Astrocyte (in vitro differentiated cells and primary cell): ENCODE measurements at places on chromosomes 13 and 19. TPM values are rescaled to one million over a fixed set of nuclear protein-coding genes. Genes with fewer than 3 reads are reported as not detected.

DNA sequence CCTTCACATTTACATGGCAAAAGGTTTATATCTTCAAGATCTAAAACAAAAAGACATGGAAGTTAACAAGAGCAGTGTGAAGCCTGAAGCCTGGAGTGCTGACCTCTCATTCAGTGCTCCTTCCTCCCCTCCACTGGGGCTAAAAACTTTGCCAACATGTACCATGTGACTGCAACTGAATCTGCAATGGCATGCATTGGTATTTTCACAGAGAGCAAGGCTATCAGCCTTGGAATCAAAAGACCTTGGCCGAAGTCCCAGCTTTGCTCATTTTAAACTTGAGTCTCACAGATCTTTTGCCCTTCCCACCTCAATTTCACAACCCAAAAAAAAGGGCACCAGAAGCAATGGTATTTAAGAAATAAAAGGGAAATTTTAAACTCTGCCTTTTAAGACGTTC is 325.1 kb downstream of the DCT start:
- H3K27me3 ChIP-seq, result no peaks in the 10 kb centered on the region
- H3K4me3 ChIP-seq, result no peak overlapping the region
- H3K36me3 ChIP-seq, result no peaks in the 10 kb centered on the region
- DNase-seq, result peak; percentile 66
- no peak overlapping the region for H3K27ac ChIP-seq
- no peaks in the 10 kb centered on the region for H3K4me1 ChIP-seq

DNA sequence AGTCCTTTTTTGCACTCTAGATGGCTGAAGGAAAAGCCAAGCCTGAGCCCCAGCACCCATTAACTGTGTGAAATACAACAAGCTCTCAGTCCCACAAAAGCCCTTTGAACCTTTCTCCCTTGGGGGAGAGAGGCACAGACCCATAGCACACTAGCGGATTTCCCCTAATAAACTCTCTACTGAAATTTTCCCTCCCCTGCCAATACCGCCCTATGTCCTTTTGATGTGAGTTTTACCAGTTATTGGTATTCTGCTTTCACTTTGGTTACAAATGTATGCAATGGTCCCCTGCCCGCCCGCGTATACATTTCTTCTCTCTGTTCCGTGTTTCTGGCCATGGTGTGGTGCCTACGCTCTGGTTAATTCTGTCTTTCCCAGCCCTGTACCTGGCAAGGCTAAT is 54.0 kb upstream of the MYO16 start:
- no peak for DNase-seq
- no peaks in the 10 kb centered on the region for H3K27me3 ChIP-seq
- no peak overlapping the region for H3K27ac ChIP-seq
- no peaks in the 10 kb centered on the region for H3K4me1 ChIP-seq
- no peak overlapping the region for H3K4me3 ChIP-seq
- H3K36me3 ChIP-seq, result no peaks in the 10 kb centered on the region

DNA sequence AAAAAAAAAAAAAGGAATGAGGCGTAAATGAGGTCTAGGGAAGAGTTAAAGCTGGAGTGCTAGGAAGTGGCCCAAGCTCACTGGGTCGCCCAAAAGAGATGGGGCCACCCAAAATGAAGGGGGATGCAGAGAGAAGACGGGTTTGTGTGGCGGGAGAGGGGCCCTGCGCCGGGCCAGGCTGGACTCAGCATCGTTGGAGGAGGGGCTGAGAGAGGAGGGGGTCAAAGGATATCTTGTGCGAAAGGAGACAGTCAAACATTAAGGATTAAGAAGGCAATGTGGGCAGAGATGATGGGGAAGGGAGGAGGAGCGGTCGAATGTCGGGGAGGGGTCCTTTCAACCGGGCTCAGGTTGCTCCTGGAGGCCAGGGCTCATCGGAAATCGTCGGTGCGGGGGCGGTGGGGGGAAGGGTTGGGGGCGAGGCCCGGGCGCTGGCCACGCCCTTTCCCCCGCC is 825 bp upstream of the CARM1 start:
- no peaks in the 10 kb centered on the region for H3K27me3 ChIP-seq
- peaks cover 12% of the 10 kb centered on the region for H3K4me1 ChIP-seq
- H3K27ac ChIP-seq, result peak overlapping the region; percentile 48
- no peak for DNase-seq
- peak overlapping the region; percentile 53 for H3K4me3 ChIP-seq

Gene IZUMO2
- total RNA-seq, result not detected in 2 replicates

DNA sequence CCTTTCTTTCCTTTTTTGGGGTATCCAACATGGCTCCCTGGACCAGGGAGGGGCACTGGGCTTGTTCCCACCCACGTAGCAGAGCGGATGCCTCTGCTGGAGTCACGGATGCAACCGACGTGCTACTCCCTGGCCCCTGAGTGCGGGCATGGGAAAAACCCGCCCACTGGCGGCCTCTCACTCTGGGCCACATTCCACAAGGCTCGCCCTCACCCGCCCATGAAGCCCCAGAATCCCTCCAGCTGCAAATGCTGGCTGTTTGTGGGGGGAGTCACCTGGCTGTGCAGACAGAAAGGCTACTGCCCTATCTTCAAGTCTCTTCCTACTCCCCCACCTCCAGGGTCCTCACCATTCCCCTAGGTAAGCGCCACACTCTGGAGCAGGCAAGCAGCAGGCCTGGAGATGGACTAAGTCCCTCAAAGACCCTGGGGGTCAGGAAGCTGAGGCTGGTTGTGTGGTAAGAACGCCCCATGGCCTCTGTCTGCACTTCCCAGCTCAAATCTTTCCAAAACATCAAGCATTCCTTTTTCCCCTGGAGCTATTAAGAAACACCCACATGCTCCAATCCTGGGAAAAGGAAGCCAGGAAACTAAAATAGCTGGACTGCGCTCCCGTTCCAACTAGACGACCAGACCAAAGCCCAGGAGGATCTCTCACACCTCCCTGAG is 17.9 kb upstream of the EPHX3 start:
- H3K4me3 ChIP-seq, result peak overlapping the region; percentile 35
- peak overlapping the region; percentile 99 for H3K27ac ChIP-seq
- H3K27me3 ChIP-seq, result no peaks in the 10 kb centered on the region
- peaks cover 21% of the 10 kb centered on the region for H3K36me3 ChIP-seq
- DNase-seq, result peak; percentile 88

- no peaks in the 10 kb centered on the region for H3K27me3 ChIP-seq
- DNase-seq, result peak; percentile 97
- H3K4me1 ChIP-seq, result peaks cover 34% of the 10 kb centered on the region
- H3K36me3 ChIP-seq, result peaks cover 37% of the 10 kb centered on the region
- peak overlapping the region; percentile 91 for H3K27ac ChIP-seq
Observed at GRCh38 chr19:4694211-4694987, 24.3 kb upstream of the MYDGF start.

GRCh38 chr19:49316284-49316683 is 8.7 kb downstream of the SLC6A16 start:
- H3K27ac ChIP-seq, result no peak overlapping the region
- H3K4me3 ChIP-seq, result no peak overlapping the region
- DNase-seq, result no peak
- H3K4me1 ChIP-seq, result no peaks in the 10 kb centered on the region

- no peaks in the 10 kb centered on the region for H3K4me1 ChIP-seq
- H3K36me3 ChIP-seq, result no peaks in the 10 kb centered on the region
- peaks cover 30% of the 10 kb centered on the region for H3K27me3 ChIP-seq
- H3K27ac ChIP-seq, result no peak overlapping the region
Observed at GRCh38 chr19:8146877-8147581, 2.4 kb downstream of the FBN3 start.

Gene CYP2F1
- total RNA-seq, result not detected in 2 replicates

GRCh38 chr13:80296638-80297037 is 44.3 kb downstream of the SPRY2 start:
- H3K4me3 ChIP-seq, result no peak overlapping the region
- no peak for DNase-seq
- no peaks in the 10 kb centered on the region for H3K27me3 ChIP-seq
- no peaks in the 10 kb centered on the region for H3K4me1 ChIP-seq
- H3K36me3 ChIP-seq, result no peaks in the 10 kb centered on the region

GRCh38 chr13:108137176-108137575 is 78.2 kb downstream of the LIG4 start:
- H3K4me1 ChIP-seq, result no peaks in the 10 kb centered on the region
- H3K4me3 ChIP-seq, result no peak overlapping the region
- H3K36me3 ChIP-seq, result no peaks in the 10 kb centered on the region
- no peaks in the 10 kb centered on the region for H3K27me3 ChIP-seq

- H3K27ac ChIP-seq, result no peak overlapping the region
- peaks cover 28% of the 10 kb centered on the region for H3K36me3 ChIP-seq
- DNase-seq, result no peak
- H3K4me1 ChIP-seq, result no peaks in the 10 kb centered on the region
Observed at GRCh38 chr19:10987571-10988297, 26.9 kb downstream of the SMARCA4 start.

GRCh38 chr19:55578761-55579747 is 1.6 kb downstream of the ZNF579 start:
- no peak overlapping the region for H3K27ac ChIP-seq
- H3K4me1 ChIP-seq, result peaks cover 4% of the 10 kb centered on the region
- H3K4me3 ChIP-seq, result peak overlapping the region; percentile 80

Gene REX1BD
- total RNA-seq, result 47.4 and 54.6 TPM in 2 replicates

Gene ZNF600
- total RNA-seq, result 5.6 and 6.4 TPM in 2 replicates

- peaks cover 16% of the 10 kb centered on the region for H3K27me3 ChIP-seq
- no peaks in the 10 kb centered on the region for H3K36me3 ChIP-seq
- no peak overlapping the region for H3K27ac ChIP-seq
- H3K4me1 ChIP-seq, result peaks cover 3% of the 10 kb centered on the region
Observed at GRCh38 chr19:1064661-1065605, 2.0 kb upstream of the ARHGAP45 start.

GRCh38 chr19:11019262-11019661 is 58.4 kb downstream of the SMARCA4 start:
- H3K27me3 ChIP-seq, result no peaks in the 10 kb centered on the region
- H3K27ac ChIP-seq, result no peak overlapping the region
- no peak overlapping the region for H3K4me3 ChIP-seq

- no peaks in the 10 kb centered on the region for H3K4me1 ChIP-seq
- no peak overlapping the region for H3K4me3 ChIP-seq
- no peak for DNase-seq
- no peak overlapping the region for H3K27ac ChIP-seq
Observed at GRCh38 chr19:1917146-1917545, 11.9 kb downstream of the ADAT3 start.

- no peak for DNase-seq
- no peaks in the 10 kb centered on the region for H3K27me3 ChIP-seq
- no peak overlapping the region for H3K4me3 ChIP-seq
- no peaks in the 10 kb centered on the region for H3K4me1 ChIP-seq
Observed at GRCh38 chr19:34512254-34512822, 30.8 kb downstream of the WTIP start.

GRCh38 chr13:23588666-23589065 is 18.5 kb downstream of the TNFRSF19 start:
- H3K27me3 ChIP-seq, result no peaks in the 10 kb centered on the region
- DNase-seq, result no peak
- no peak overlapping the region for H3K27ac ChIP-seq
- no peaks in the 10 kb centered on the region for H3K4me1 ChIP-seq

- H3K4me1 ChIP-seq, result peaks cover 52% of the 10 kb centered on the region
- H3K27ac ChIP-seq, result peak overlapping the region; percentile 98
- peaks cover 5% of the 10 kb centered on the region for H3K36me3 ChIP-seq
Observed at GRCh38 chr13:23618341-23618740, 48.1 kb downstream of the TNFRSF19 start.

Gene KLF1
- 0.17 TPM in 1 of 2 replicates, not detected in the other for total RNA-seq

GRCh38 chr13:45238945-45239795 is 38.3 kb upstream of the KCTD4 start:
- H3K4me3 ChIP-seq, result no peak overlapping the region
- H3K4me1 ChIP-seq, result peaks cover 35% of the 10 kb centered on the region
- DNase-seq, result peak; percentile 70
- no peak overlapping the region for H3K27ac ChIP-seq

GRCh38 chr19:34348899-34349487 is 16.0 kb upstream of the GPI start:
- H3K4me3 ChIP-seq, result no peak overlapping the region
- DNase-seq, result no peak
- peaks cover 10% of the 10 kb centered on the region for H3K36me3 ChIP-seq
- H3K4me1 ChIP-seq, result no peaks in the 10 kb centered on the region

DNA sequence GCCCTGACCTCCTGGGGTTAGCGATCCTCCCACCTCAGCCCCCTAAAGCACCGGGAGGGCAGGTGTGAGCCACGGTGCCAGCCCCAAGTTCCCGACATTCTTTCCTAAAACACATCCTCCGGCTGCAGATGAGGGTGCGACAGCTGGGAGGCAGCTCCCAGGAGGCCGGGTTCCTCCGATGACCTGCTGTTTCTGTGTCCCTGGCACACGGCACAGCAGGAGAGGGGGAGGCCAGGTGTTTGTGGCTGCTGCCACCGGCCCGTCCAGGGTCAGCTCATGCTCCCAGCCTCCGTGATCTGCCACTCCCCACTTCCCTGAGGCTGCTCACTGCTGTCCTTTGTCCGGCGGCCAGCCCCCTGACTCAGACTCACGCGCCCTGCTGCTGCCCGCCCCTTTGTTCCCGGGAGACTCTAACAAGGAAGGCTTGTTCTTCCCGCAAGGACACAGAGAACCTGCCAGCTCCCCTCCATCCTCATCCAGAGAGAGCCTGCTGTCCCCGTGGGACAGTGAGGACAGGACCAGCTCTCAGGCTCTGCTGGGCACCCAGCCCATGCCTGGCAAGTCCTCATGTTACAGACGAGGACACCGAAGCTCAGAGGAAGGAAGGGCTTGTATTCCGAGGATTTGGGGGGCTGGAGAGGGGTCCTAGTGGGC is 10.6 kb upstream of the MADCAM1 start:
- peak; percentile 9 for DNase-seq
- H3K4me1 ChIP-seq, result peaks cover 15% of the 10 kb centered on the region
- H3K4me3 ChIP-seq, result no peak overlapping the region
- H3K27ac ChIP-seq, result no peak overlapping the region
- no peaks in the 10 kb centered on the region for H3K36me3 ChIP-seq

DNA sequence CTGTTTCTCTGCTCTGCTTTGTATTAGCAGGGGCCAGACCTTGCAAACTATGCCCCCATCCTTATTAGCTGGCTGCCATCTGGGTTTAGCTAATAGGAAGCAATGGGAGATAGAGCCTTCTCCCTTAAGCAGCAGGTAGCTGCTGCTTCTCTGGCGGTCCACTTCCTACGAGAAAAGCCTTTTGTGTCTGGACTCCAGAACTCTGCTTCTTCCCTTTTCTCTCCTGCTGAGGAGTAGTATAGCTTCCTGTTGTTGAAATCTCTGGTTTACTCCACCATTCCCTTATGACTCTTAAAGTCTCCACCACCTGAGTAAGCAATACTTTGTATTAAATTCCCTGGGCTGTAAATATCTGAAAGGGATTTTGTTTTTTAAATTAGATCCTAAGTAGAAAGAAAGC is 147.1 kb downstream of the DNAJC15 start:
- no peak overlapping the region for H3K27ac ChIP-seq
- no peaks in the 10 kb centered on the region for H3K4me1 ChIP-seq
- H3K27me3 ChIP-seq, result no peaks in the 10 kb centered on the region
- no peak overlapping the region for H3K4me3 ChIP-seq
- no peak for DNase-seq

DNA sequence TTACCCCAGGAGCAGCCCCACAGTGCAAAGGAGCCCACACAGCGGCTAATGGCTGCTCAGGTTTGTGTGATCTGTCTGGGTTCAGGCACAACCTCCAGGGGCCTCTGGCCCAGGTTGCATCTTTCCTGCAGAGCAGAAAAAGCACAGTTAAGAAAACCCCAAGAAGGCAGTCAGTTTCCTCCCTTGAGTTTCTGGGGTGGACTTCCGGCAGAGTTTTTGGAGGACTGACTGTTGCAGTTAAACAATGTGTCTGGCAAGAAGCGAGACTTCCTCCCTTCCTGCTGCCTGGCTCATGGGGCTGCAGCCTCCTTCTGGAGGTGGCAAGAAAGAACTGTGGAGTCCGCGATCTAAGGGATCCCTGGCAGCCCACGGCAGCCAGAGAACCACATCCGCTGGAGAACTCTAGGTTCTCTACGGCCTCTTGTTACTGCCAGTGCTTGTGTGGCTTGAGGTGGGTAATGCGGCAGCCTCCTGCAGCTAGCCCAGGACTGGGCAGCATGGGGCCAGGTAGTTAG is 114.4 kb downstream of the ZDHHC20 start:
- no peaks in the 10 kb centered on the region for H3K27me3 ChIP-seq
- no peak overlapping the region for H3K27ac ChIP-seq
- DNase-seq, result no peak
- no peak overlapping the region for H3K4me3 ChIP-seq

Gene ZNF317
- 32.8 and 32.9 TPM in 2 replicates for total RNA-seq
